ENCODE measurements at places on chromosomes 4 and X.

DNA sequence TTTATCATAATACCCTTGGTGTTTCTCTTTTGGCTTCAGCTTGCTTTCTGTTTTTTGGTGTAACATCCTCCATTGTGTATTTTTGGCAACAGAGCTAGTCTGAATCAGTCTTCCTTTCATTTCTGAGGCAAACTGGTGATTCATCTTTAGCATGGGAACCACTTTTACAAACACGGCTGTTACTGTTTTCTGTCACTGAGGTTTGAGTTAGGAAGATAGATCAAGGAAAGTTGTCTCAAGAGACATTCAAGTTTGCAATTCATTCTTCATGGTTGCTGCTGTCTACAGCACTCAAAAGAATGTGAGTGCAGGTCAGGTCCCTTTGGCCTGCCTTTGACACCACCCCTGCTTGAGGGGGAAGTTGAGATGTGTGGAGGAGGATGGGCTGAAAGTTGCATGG lies 36.3 kb downstream of the IL21 start:
- DNase-seq = no peak

GRCh38 chr4:61528595-61528994 lies 328.5 kb downstream of the ADGRL3 start:
- DNase-seq = no peak

GRCh38 chr4:153950100-153950979 lies 161.5 kb upstream of the SFRP2 start:
- no peak for DNase-seq

DNA sequence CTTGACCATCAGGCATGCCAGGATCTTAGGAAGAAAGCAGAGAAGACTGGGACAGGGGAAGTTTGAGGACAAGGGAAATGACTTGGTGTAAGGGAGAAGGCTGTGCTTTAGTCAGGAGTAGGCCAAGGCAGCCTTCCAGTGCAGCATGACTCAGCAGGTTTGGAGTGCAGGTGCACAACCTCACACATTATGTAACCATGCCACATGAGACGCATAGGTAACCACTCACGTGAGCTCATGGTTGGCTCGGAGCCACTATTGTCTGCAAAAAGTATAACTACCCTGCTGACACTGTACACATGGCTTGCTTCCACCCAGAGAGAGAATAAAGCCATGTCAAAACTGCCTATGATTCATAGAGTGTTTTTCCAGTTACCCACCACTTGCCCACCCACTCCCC lies 715.9 kb downstream of the SMARCA1 start:
- DNase-seq = no peak

- DNase-seq = no peak
Measured at GRCh38 chrX:2484721-2485648, 15.8 kb downstream of the DHRSX start.

DNA sequence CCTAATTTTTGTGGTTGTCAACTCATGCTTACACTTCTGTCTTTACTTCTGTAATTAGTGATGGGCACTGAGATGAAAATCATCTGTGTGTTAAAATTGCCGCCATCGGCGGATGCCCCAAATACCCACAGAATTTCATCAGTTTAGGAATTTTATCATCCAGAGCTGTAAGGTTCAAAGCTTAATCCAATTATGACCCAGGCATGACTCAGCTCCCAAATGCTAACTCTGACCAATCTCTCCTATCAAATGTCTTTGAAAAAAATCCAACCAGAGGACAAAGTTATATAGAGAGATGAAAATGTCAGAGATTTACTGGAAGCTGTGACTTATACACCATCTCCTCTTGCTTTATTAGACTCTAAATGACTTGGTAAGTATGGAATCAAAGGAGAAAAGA lies 1048.7 kb upstream of the PRKX start:
- no peak for DNase-seq

GRCh38 chr4:96736352-96736889 lies 896.5 kb downstream of the PDHA2 start:
- no peak for DNase-seq

DNA sequence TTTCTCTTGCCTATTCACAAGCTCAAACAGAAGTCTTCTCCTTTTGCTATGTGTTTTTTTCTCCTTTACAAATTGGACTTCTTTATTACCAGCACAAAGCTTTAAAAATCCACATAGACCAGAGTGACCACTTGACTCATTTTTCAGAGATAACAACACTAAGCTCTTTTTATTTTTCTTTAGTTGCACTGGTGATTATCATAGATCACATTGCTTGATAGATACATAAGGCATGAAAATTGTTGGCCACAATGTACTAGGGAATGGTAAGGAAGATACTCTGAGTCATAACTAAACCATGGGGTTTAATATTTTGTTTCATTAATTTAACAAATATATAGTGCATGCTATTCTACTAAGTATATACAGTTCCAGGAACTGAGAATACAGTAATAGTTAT lies 159.0 kb downstream of the GASK1B start:
- DNase-seq = no peak

- no peak for DNase-seq
Measured at GRCh38 chr4:13415068-13415785, 68.9 kb downstream of the RAB28 start.

DNA sequence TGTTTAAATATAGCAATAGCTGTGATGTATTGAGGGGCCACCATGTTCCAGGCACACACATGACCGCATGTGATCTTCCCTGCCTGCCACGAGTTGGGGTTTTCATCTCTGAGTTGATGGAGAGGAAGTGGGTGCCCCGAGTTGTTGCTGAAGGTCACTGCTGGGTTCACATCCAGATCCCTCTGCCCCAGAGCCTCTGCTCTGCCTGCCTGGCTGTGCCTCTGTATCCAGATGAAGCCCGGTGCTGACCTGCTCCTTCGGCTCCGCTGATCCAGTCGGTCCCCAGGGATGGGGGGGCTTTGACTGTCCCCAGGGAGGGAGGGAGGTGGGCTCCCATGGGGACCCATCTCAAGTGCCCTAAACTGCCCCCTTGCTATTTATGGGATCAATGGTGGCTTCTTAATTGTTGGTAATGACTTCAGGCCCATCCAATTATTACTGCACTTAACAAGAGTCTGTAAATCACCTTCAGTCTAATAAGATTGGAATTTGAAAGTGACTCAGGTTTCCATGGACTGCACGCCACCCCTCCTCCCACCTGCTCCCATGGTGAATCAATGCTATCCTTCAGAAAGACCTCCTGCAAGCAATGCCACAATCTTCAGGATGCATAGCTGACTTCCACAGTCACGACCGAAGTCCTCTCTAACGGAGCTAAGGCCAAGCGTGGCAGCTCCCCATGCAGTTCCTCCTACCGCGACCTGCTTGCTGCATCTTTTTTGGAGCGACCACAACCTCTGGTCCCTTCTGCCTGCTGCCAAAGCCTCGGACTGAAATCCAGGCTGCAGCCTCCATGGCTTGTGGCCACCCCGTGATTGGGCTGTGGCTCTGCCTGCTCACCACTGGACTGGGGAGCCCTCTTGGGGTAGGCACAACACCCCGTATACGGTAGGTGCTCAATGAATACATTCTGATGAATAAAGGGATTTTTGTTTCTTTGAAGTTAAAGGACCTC lies 73.1 kb downstream of the CPZ start:
- no peak for DNase-seq

- DNase-seq = no peak
Measured at GRCh38 chrX:131739823-131740222, 195.9 kb downstream of the OR13H1 start.

GRCh38 chr4:7397206-7398103 lies 37.3 kb downstream of the PSAPL1 start:
- DNase-seq = no peak

- no peak for DNase-seq
Measured at GRCh38 chr4:110967936-110968335, 345.1 kb upstream of the PITX2 start.

DNA sequence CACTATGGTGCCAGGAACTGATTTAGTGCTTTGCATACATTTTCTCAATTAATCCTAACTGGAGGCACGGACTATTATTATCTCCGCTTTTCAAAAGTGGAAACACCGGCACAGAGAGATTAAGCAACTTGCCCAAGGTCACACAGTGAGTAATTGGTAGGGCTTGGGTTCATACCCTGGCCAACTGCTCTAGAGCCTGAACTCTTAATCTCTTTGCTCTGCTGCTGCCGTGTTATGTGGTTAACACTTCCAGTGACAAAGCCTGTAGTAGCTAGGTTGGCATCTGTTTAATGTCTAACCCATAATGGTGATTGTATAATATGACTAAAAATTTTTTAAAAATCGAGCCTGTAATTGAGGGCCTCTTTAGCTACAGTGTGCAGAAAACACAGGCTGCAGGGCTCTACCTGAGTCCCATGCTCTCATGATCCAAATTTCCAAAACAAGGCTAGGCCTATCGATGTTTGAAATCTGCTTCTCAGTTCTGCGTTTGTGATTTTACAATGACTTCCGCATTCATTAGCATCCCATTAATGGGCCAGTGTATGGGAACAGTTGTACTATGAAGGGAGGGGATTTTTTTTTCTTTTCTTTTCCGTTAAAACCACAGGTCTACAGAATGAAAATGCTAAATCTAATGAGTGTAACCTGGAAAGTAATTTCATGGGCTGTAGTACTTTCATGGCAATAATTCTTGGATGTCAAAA lies 219.3 kb upstream of the JADE1 start:
- DNase-seq = no peak

GRCh38 chr4:115969756-115970155 lies 856.3 kb upstream of the NDST4 start:
- DNase-seq = no peak

DNA sequence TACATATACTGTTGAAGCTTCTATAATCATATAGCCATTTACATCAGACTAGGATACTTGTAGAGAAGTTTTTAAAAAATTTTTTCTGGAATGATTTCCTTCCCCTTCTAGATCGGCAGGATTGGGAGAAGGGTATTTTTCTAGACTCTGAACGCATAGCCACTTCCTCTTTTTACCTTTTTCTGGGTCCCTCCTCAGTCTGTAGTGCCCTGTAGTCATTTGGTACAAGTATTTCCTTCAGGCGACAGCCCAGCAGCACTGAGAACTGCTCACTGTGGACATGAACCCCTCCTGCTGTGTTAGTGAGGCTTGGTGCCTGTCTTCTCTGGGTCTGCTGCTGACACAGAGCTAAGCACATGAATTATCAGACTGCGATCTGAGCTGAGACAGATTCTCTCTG lies 255.4 kb downstream of the ARHGAP10 start:
- DNase-seq = no peak

DNA sequence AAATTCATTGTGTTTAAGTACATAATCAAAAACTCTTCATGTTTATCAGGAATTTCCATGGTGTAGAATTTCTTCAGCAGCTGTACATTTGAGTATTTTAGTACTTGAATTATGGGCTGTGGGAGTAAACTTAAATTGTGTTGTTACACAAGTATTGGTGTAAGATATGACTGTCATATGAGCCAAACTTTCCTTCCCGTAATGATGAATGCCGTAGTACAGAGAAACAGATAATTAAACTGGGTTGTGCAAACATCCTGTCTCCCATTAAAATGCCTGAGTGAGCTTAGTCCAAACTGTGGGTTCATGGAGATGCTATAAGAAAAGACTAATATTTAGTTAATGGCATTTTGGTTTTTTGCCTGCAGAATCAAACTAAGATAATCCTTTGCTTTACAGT lies 159.2 kb downstream of the SLC4A4 start:
- no peak for DNase-seq

GRCh38 chr4:181757910-181758660 lies 485.1 kb upstream of the TENM3 start:
- DNase-seq = no peak

GRCh38 chr4:14064984-14065383 lies 437.5 kb upstream of the BOD1L1 start:
- DNase-seq = no peak

- no peak for DNase-seq
Measured at GRCh38 chrX:49041744-49042580, 1.2 kb downstream of the TFE3 start.

- DNase-seq = no peak
Measured at GRCh38 chrX:119218198-119218597, 17.9 kb upstream of the PGRMC1 start.

GRCh38 chrX:153684467-153685155 lies 3.1 kb upstream of the SLC6A8 start:
- no peak for DNase-seq

GRCh38 chr4:53925050-53925605 lies 139.3 kb downstream of the CHIC2 start:
- DNase-seq = no peak

GRCh38 chrX:41145920-41146608 lies 60.8 kb downstream of the USP9X start:
- no peak for DNase-seq

GRCh38 chrX:4253092-4253491 lies 539.6 kb upstream of the PRKX start:
- DNase-seq = no peak

- no peak for DNase-seq
Measured at GRCh38 chr4:76377911-76378310, 43.0 kb downstream of the CCDC158 start.

- DNase-seq = no peak
Measured at GRCh38 chrX:40468033-40468846, 112.5 kb upstream of the ATP6AP2 start.

DNA sequence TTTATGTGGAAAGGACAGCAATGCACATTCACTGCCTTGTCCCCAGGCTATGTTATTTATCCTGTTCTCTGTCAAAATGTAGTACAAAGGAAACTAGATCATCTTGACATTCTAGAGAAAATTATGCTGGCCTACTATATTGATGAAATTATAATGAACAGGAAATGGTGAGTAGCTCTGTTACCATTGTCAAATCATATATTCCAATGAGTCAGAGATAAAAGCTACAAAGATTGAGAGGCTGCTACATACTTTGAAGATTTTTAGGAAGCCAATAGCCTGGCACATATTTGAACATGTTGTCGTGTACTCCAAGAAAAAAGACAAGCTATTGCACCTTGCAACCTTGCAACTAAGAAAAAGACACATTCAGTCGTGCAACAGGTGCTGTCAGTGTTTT lies 52.7 kb upstream of the TET2 start:
- DNase-seq = no peak

- no peak for DNase-seq
Measured at GRCh38 chrX:84168574-84168973, 19.4 kb downstream of the RPS6KA6 start.

- no peak for DNase-seq
Measured at GRCh38 chr4:7359400-7360062, 75.2 kb downstream of the PSAPL1 start.

- no peak for DNase-seq
Measured at GRCh38 chr4:132540797-132541196, 608.3 kb upstream of the PCDH10 start.

DNA sequence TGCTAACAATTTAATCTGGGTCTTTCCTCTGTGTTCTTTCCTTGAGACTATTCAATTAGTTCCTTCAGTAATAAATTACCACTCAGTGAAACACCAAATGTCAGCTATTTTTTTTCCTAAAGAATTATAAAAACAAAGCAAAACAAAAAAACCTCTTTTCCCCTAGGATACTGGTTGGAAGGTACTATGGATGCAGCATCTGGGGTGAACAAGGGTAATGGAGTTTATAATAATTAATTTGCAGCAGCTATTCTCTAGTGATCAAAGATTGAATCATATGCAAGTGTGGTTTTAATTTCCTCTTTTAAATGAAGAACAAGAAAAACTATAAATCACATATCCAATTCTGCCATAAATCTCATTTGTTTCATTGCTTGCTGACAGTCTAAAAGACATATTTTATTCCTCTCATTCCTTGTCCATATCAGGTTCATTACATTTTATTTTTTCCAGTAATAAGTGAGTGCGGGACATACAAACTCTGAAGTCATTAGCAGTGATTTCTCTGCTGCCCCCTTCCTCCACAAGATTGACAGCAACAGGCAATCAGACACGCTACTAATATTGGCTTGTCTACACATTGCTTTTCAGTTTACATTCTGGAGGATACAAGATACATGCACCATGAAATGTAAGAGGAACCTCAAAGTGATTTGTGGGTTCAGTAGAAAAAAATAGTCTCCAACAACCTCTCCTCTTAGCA lies 1093.4 kb upstream of the SLIT2 start:
- DNase-seq = no peak
